ENCODE measurements at places on chromosomes 13 and 19.

DNA sequence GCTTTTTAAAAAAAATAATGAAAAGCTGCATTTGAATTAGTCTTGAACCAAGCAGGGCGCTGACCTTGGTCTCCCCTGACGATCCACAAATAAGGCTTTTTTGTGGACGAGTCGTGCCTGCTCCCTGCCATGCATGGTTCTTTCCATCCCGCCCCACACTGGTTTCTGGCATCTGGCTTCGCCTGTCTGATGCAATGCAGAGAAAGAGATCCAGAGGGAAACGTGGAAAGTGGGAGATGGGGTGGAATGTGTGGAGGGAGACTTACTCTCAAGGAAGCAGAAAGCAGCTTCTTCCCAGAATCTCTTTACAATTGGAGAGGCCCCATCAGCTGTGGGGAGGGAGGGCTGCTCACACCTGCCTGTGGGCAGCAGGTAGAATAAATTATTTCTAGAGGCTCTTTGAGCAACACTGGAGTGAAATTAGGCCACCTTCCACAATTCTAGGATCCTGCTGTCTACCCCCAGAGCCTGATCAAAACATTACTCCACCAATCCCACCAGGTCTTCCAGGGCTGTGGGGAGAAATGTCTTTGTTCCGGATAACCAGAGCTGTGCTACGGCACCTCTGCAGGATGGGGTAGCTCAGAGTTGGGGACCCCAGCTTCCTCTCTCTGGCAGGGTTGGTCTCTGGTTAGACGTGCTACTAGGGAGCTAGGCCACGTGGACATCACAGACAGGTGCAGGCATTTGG lies 183.5 kb downstream of the UQCRFS1 start:
- DNase-seq = no peak

- DNase-seq = no peak
Measured at GRCh38 chr13:111886217-111886945, 180.6 kb upstream of the SOX1 start.

- no peak for DNase-seq
Measured at GRCh38 chr19:30555075-30555790, 183.0 kb downstream of the ZNF536 start.

DNA sequence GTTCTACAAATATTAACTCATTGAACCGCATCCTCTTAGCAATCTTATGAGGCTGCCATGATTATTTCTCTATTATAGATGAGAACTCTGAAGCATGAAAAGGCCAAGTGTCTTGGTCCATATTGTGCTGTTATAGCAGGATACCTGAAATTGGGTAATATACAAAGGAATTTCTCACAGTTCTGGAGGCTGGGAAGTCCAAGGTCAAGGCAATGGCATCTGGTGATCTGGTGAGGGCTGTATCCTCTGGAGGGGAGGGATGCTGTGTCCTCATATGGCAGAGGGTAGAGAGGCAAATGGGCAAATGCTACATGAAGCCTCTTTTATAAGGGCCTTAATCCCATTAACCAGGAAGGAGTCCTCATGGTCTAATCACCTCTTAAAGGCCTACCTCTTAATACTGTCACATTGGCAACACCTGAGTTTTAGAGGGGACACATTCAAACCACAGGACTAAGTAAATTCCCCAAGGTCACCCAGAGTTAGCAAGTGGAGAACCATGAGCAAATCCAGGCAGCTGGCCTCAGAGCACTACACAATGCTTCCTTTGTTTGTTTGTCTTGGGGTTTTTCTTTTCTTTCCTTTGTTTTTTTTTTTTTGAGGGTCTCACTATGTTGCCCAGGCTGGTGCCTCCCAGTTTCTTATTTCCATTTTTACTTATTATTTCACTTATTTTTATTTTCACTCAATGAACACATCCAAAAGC lies 55.9 kb upstream of the LATS2 start:
- no peak for DNase-seq

- no peak for DNase-seq
Measured at GRCh38 chr19:44905437-44906160, at the start of gene APOE. APOE (plus strand) TSS chr19:44905796; CDS start chr19:44906625, 829 bp downstream.

GRCh38 chr13:104816726-104817125 lies 1718.7 kb downstream of the EFNB2 start:
- no peak for DNase-seq

GRCh38 chr13:114088234-114088633 lies 44.2 kb downstream of the RASA3 start:
- no peak for DNase-seq

- DNase-seq = no peak
Measured at GRCh38 chr13:102470283-102470917, 68.6 kb upstream of the FGF14 start.

- no peak for DNase-seq
Measured at GRCh38 chr13:50847501-50847900, 4.0 kb upstream of the DLEU7 start.

GRCh38 chr13:20815464-20815863 lies 41.7 kb upstream of the EEF1AKMT1 start:
- no peak for DNase-seq

DNA sequence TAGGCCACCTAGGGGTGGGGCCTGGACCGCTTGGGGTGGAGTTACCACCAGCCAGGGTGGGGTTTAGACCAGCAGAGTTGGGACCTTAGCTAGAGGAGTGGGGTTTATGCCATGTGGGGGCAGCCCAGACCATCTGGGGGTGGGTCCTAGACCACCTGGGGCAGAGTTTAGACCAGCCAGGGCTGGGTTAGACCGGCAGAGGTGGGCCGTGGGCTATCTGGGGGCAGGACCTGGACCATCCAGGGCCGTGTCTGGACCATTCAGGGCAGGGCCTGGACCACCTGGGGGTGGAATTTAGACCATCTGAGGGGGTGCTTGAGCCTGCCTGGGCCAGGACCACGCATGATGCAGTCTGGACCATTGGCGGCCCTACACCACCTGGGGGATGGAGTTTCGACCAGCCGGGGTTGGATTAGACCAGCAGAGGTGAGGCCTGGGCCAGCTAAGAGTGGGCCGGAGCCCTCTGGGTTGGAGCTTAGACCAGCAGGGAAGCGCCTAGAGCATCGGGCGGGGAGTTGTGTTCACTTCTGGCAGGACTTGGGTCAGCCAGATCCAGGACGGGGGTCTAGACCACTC lies 10.0 kb upstream of the CACNG6 start:
- no peak for DNase-seq

DNA sequence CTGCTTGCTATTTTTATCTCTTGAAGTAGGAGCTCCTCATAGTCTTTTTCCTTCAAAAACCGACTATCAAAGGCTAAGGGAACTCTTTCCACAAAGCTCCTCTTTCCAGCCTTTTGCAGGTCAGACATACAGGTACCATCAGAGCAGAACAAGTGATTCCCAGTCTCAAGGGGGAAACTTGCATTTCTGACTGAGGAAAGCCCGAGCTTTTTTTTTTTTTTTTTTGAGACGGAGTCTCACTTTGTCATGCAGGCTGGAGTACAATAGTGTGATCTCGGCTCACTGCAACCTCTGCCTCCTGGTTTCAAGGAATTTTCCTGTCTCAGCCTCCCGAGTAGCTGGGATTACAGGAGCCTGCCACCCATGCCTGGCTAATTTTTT lies 32.0 kb downstream of the RUBCNL start:
- DNase-seq = no peak

- no peak for DNase-seq
Measured at GRCh38 chr19:7373862-7374261, 25.1 kb downstream of the ARHGEF18 start.

GRCh38 chr19:6587998-6588507 lies 2.9 kb downstream of the CD70 start:
- no peak for DNase-seq

Measured in astrocyte of the spinal cord (primary cell).